PC-9 (cell line): ENCODE measurements at places on chromosomes 4 and X. TPM values are rescaled to one million over a fixed set of nuclear protein-coding genes. Genes with fewer than 3 reads are reported as not detected.

GRCh38 chrX:108439961-108440696 is 491 bp downstream of the COL4A5 start:
- peaks cover 26% of the 10 kb centered on the region for H3K4me1 ChIP-seq
- no peak for DNase-seq
- peak overlapping the region; percentile 85 for H3K4me3 ChIP-seq
- no peaks in the 10 kb centered on the region for H3K27me3 ChIP-seq
- H3K27ac ChIP-seq, result no peak overlapping the region
- H3K36me3 ChIP-seq, result peaks cover 2% of the 10 kb centered on the region; the same call in 1 of the 2 replicates

Gene SH3D19
- total RNA-seq, result 40.0 and 41.7 TPM in 2 replicates

GRCh38 chr4:138646383-138646782 is 369.2 kb upstream of the NOCT start:
- no peak overlapping the region for H3K27ac ChIP-seq
- no peaks in the 10 kb centered on the region for H3K36me3 ChIP-seq
- no peaks in the 10 kb centered on the region for H3K27me3 ChIP-seq
- DNase-seq, result no peak

Gene RPS6KA6
- 5.7 and 6.5 TPM in 2 replicates for total RNA-seq

DNA sequence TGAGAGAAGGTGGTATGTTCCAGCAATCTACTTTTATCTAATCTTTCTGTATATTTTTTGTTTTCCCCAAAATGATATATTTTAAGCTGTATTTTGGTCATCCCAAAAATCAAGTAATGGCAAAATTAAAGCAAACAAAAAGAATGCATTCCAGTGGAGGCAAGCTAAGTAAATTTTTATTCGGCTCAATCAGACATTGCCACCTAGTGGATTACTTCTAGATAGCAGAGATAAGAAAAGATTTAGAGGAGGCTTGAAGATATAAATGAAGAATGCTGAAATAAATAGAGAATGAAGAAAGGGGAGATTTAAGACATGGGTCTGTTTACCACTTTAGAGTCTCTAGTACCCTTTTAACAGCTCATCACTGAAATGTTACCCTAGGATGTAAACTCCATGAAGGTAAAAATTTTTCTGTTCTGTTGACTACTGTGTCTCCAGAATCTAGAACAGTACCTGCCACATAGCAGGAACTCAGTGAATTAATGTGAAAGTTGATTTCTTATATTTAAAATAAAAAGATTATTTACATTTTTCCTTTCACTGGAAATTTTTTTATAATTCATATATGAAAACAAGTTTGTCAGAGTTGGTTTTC is 110.9 kb upstream of the ANK2 start:
- no peaks in the 10 kb centered on the region for H3K36me3 ChIP-seq
- H3K27ac ChIP-seq, result no peak overlapping the region
- H3K27me3 ChIP-seq, result no peaks in the 10 kb centered on the region

- H3K4me1 ChIP-seq, result no peaks in the 10 kb centered on the region
- H3K27ac ChIP-seq, result no peak overlapping the region
- H3K4me3 ChIP-seq, result no peak overlapping the region
Observed at GRCh38 chr4:108227923-108228322, 59.2 kb upstream of the LEF1 start.

GRCh38 chr4:122500852-122501501 is 44.5 kb upstream of the IL2 start:
- H3K36me3 ChIP-seq, result no peaks in the 10 kb centered on the region
- no peak for DNase-seq
- no peaks in the 10 kb centered on the region for H3K27me3 ChIP-seq
- H3K4me1 ChIP-seq, result no peaks in the 10 kb centered on the region
